Astrocyte (in vitro differentiated cells and primary cell): ENCODE measurements at places on chromosomes 4 and X.

- DNase-seq = no peak
Measured at GRCh38 chr4:140251571-140251970, 97.6 kb upstream of the MAML3 start.

DNA sequence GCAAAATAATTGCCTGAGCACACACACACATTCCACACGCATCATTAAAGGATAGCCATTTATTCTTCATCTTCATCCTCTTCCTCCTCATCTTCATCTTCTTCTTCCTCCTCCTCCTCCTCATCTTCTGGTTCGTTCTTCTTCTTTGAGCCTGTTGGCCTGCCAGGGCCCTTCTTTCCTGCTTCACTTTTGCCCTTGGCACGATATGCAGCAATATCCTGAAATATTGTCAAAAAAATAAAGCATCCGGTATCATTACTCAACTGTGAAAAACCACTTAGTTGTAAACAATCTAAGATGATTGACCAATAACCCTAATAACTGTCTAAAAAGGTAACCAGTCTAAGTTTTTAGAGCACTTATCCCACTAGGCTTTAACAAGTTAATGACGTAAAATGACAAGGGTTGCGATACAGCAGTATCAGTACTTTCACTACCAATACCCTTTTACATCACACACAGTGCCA, 2.1 kb downstream of the HMGB2 start:
- no peak for DNase-seq

DNA sequence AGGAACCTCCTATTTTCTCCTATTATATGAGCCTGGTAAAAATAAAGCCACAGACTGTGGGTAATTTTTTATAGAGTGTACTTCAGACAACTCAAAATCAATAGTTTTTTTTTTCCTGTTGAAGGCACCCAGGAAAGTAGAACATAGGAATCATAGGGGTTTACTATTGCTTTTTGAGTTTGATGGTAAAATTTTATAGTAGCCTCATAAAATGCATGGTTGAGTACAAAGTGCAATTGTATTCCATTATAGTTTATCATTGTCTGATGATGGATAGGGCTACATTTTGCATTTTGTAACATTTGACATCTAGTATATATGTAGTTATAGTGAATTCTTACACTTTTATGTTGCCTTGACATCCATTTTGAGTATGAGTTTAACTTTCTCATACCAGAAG, 455.0 kb downstream of the STIM2 start:
- DNase-seq = no peak

DNA sequence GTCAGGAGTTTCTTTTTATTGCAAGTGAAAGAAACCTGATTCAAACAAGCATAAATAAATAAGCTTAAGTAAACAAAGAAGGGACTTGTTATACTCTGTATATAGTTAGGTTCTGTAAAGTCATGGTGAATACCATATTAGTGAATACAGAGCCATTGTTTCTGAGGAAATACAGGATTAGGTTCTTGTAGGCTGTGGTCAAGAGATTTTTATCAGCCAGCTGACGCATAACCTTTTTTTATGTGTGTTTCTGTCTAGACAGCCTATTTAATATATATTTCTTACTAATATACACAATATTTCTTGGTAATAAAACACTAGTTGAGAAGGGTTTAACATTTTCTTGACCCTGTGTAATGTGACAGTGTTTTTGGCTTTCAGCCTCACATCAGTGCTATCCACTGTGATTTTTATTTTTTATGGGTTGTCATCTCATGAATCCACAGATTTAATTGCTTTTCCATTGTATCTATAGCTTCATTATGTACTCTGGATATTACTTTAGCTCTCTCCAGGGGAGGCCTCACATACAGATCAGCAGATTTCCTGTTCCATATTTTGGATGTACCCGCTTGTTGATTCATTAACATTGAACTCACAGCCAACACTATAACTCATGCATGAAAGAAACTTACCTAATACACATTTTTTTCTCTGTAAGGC, 8.0 kb downstream of the HERC3 start:
- DNase-seq = peak; percentile 97

GRCh38 chr4:92994727-92995126, 691.0 kb downstream of the GRID2 start:
- DNase-seq = no peak

GRCh38 chrX:125293850-125294780, 25.6 kb upstream of the TEX13C start:
- no peak for DNase-seq

GRCh38 chr4:88706574-88706973, 8.9 kb upstream of the NAP1L5 start:
- DNase-seq = peak; percentile 58

DNA sequence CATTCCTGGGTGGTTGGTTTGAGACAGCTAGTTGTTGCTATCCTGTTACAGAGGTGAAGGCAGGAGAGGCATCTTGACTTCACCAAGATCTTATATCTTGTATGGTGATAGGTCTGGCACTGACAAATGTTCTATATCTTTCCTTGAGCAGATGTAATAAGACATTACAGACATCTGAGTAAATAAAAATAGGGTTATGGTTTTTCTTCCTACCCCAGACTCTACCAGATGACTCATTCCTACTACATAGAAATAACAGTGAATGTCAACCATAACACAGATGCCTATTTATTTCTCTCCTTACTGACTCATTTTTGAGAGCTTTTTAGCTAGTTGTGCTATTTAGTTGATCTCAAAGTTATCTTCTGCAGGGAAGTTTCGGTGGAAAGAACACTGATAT, 21.9 kb downstream of the HNRNPH2 start:
- peak; percentile 60 for DNase-seq

GRCh38 chrX:148552775-148553174, 52.4 kb downstream of the AFF2 start:
- DNase-seq = no peak

GRCh38 chrX:149720021-149720689, 8.3 kb downstream of the MAGEA11 start:
- peak; percentile 8 for DNase-seq

DNA sequence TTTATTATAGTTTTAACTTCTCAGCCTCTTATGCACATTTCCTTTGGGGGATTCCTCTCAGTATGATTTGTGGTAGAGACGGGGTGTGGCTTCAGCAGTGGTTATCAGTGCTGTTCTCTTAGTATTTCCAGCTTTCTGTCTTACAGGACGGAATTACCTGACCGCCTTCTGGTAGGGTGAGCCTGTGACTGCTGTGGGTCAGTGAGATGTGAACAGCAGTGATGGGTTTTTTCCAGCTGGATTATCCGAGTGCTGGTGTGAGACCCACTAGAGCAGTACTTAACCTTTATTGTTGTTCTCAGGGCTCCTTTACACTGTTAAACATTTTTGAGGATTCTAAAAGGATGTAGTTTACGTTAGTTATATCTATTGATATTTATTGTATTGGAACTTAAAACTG, 135.2 kb downstream of the SLIT2 start:
- DNase-seq = no peak

- no peak for DNase-seq
Measured at GRCh38 chrX:103428525-103428924, 52.2 kb downstream of the BEX3 start.

- no peak for DNase-seq
Measured at GRCh38 chrX:69307756-69308155, 142.5 kb upstream of the PJA1 start.

GRCh38 chrX:9267415-9267814, 197.4 kb upstream of the TBL1X start:
- DNase-seq = no peak
